ENCODE measurements at places on chromosomes 11 and 22. TPM values are rescaled to one million over a fixed set of nuclear protein-coding genes. Genes with fewer than 3 reads are reported as not detected.
A peak's percentile ranks its signal among the peaks of the same experiment; 100 is the strongest.

The MFNG gene
- 161 TPM for total RNA-seq

DNA sequence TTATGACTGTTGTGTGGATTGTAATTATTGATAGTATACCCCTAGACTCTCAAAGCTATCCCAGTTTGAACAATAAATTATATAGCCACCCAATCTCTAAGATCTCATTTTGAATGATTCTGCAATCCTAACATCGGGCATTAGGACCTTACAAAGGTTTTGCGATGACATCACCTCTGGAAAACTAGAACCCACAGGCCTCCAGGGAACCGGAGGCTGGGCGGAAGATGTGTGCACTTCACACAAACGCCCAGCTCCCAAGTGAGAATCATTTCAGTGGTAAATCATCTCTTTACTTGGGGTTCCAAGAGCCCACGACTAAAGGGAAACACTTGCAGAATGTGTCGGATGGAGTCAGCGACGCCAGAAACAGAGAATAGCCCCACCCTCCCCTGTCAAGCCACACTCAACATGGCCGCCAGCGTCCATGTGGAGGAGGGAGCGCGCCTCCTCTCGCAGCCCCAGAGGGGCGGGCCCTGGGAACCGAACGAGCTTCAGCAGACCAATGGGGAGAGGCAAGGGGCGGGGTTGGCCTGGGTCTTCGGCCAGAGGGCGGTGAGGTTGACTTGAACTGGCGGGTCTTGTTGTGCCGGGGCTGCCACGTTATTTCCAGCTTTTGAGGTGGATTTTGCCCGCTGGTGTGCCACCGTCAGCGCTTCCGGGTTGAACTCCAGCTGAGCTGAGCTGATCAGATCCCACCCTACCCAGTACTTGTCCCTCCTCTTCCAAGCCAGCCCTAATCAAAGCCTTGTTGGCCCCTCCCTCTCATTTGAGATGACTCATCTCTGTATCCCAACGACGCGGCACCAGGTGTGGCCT is 8.4 kb upstream of the MRPL48 start:
- peak; percentile 98 for DNase-seq

DNA sequence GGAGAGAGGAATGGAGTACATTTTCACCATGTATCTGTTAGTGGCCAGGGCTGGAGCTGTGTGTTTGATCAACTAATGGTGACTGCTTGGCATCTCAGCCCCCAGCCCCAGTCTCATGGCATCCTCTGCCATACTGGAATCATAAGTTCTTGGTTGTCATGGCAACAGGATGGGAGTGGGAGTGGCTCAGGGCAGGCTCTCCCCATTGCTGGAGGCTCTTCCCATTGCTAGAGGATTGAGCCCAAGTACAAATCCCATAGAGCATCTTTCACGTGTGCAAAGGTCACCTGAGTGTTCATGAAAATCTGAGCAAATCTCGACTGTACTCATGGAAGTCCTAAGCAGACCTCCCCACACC is 14.9 kb downstream of the DNAJB13 start:
- no peak for DNase-seq

DNA sequence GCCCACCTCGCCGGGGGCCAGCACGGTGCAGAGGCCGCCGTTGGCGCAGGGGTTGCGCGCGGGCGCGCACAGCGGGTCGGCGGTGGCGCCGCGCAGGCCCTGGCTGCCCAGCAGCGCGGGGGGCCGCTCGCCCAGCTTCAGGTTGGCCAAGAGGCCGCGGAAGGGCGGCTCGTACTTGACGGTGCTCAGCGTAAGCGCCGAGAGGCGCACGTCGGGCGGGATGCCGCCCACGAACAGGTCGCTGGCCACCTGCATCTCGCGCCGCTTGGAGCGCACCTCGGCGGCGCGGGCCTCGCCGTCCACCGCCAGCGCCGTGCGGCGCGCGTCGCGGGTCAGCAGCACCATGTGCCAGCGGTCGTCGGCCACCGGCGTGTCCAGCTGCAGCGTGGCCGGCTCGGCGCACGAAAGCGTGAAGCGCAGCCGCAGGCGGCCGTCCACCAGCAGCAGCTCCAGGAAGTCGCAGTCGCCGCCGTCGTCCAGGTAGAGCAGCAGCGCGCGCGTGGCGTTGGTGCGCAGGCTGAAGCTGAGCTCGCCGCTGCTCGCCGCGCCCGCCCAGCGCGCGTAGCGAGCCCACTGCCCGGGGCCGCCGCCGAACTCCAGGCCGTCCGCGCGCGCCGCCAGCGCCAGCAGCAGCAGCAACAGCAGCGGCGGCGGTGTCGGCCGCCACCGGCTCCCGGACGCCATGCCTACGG is 9.8 kb downstream of the NRXN2 start:
- no peak for DNase-seq

DNA sequence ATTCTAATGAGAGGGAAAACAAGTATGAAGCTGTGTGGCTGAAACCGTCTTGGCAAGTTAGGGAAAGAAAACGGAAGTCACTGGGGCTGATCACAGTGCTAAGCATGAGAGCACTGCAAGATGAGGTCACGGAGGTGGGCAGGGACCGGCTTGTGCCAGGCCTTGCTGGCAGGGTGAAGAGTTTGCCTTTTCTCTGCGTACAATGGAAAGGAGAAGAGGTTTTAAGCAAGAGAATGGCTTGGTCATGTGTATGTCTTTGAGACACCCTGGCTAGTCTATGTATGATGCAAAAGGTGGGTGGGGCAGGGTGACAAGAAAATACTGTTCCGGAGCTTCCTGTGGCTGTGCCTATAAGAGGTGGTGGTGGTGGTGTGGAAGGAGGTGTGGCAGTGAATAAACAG is 567.9 kb downstream of the NTM start:
- DNase-seq, result no peak

The TSSK2 gene
- not detected for total RNA-seq

- DNase-seq, result no peak
Measured at GRCh38 chr11:61173456-61173855, 12.2 kb upstream of the VPS37C start.

GRCh38 chr22:39690881-39691605 is 120.5 kb downstream of the CACNA1I start:
- no peak for DNase-seq

DNA sequence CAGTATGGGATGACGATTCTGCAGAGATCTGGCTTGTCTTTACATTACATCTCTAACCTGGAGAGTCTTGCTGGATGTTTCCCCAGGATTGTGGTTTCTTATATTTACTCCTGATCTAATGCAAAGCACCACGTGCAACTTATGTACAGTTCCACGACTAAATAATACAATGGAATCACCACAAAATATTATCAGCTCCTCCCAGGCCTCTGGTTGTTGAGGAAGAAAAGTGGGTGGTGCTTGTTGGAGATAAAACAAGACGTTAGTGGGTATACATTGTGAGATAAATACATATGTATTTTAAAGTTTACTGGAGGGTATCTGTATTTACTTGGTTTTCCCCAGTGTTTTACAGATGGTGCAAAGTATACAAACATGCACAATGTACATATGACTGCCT is 569.7 kb downstream of the NTM start:
- DNase-seq, result no peak

- DNase-seq, result no peak
Measured at GRCh38 chr11:100501450-100501849, 185.6 kb upstream of the ARHGAP42 start.

- DNase-seq, result no peak
Measured at GRCh38 chr22:49642331-49642730, 185.3 kb downstream of the BRD1 start.

- no peak for DNase-seq
Measured at GRCh38 chr11:13327421-13327820, 49.8 kb downstream of the BMAL1 start.

DNA sequence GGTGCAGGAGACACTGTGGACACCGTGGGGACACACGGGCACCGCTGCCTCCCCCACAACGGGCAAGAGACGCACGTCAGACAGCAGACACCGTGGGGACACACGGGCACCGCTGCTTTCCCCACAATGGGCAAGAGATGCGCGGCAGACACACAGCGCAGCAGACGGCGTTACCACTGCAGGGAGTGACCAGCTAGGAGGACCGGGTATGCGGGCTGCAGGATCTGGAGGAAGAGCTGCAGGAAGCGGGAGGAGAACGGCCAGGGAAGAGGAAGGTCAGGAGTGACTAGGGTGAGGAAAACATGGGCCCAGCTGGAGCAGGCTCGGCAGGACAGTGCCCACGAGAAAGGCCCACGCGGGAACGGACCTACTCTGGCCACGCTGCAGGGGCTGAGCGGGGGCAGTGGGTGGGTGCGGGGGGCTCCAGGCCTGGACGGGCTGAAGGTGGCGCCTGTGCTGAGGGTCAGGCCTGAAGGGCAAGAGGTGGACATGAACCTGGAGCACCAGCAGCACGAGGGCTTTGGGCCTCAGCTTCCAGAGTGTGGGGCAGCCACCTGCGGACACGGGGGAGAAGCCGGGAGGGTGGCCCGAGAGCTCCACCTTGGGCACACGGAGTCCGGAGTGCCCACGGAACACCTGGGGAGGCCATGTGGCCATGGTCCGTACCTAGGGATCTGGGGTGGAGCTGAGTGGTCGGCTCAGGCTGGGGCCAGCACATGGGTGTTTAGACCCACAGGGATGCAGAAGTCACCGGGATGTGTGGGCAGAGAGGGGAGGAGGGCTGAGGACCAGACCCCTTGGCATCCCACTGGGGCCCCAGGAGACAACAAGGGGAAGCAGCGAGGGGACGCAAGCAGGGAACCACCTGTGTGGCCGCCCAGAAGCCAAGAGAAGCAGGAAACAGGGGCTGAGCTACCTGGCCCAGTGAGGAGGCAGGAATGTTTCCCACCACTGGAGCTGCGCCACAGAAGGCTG is 16.5 kb downstream of the TOLLIP start:
- no peak for DNase-seq

DNA sequence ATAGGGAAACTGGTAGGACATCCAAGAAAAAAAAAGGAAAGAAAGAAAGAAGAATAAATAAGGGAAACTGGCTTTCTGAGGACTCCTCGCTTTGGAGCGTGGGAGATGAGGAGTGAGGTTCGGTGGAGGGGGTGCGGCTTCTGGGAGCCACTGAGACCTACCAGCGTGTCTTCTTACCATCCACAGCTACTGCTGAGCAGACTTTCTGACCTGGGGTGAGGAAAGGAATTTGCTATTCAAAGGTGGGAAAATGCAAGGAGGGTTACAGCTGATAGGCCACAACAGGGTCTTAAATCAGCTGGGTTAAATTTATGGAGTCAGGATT is 488 bp upstream of the SELENOM start:
- no peak for DNase-seq

DNA sequence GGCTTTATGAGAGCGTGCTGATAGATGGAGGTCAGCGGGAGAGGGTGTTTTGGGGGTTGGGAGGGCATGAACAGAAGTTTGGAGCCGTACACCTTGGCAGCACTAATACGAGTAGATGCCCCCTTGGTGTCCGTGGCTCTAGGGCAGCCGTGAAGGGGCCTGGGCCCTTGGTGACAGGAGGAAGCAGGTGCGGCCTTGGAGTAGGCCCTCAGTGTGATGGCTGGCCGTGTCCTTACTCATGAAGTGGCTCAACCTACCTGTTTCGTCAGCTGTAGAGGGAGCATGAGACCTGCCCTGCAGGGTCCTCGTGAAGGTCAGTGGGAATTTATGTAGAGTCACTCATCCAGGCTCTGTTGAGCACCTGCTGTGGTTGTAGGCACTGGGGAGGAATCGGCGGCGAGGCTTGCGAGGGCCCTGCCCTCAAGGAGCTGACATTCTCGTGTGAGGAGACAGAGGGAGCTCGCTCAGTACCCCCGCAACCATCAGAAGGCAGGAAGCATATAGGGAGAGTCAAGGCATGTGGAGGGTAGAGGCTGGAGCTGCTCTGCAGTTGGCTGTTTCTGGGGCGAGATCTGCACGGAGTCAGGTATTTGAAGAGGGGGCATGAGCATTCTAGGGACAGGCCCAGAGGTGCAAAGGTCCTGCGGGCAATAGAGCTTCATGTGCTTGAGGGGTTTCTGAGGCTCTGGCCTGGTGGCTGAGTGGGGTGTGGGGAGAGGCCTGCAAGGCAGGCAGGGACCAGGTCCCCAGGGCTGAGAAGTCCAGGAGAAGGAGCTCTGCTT is 39.6 kb downstream of the TBC1D22A start:
- no peak for DNase-seq

DNA sequence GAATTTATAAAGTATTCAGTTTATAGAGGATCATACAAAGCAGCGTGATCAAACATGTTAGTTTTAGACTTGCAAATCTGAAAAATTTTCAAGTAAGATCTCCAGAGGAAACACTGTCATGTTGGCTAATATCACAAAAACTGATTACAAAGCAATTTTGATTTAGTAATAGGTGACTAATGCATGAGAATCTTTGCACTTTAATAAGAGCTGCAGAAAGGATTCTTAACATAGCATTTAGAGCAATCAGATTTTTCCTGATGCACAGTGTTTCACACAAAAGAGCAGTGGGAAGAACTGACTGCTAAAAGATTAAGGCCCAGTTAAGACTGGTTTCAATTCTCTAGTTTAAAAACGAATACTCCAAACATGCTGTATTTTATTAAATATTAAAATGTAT is 321.2 kb downstream of the GUCY1A2 start:
- DNase-seq, result no peak

- DNase-seq, result no peak
Measured at GRCh38 chr22:27913162-27913741, 5.8 kb downstream of the PITPNB start.

The TTC36 gene
- total RNA-seq, result 0.53 TPM

GRCh38 chr11:33829430-33830141 is 55.3 kb upstream of the FBXO3 start:
- DNase-seq, result peak; percentile 18

DNA sequence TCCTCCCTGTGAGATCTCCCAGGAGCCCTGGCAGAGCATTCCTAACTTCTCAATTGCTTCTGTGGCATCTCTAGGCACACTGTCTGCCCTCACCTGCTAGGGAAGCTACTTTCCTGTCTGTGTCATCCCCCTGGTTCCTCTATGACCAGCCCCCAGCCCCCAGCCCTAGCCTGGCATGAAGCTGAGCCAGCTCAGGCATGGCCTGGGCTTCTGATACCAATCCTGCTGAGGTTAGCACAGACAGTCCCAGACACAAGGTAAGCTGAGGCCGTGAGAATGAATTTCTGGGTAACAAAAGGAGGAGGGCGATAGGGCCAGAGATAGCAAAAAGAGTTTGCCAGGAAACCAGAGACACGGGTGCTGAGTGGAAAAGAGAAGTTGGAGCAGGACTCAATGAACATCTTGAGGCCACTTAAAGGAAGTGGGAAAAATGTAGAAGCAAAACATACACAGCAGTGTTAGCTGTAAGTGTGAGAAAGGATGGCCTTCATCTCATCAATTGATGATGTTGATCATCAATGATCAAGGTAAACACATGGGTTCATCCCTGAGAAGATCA is 87.6 kb upstream of the PICALM start:
- no peak for DNase-seq

The GRAP2 gene
- total RNA-seq, result 157 TPM

The SEPTIN5 gene
- total RNA-seq, result 0.33 TPM

- DNase-seq, result no peak
Measured at GRCh38 chr11:75325713-75326438, 25.6 kb downstream of the ARRB1 start.

The TCN1 gene
- not detected for total RNA-seq

The LIPT2 gene
- total RNA-seq, result 11.0 TPM

The DSCAML1 gene
- 0.15 TPM for total RNA-seq

DNA sequence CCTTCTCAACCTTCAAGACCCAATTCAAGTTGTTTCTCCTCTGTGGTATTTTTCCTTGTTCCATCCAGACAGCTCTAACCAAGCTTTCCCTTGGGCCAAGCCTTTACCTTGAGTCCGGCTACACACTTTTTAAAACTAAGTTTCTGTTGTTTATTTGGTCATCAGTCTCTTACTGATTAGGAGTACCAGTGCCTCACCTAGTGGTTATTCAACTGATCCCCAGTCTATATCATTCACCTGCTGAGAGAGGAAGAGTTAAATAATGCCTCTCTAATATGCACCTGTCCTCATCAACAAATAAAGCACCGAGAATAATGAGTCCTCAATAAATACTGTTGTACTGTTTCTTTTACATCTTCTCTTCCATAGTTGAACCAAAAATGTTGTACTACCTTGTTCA is 160.8 kb downstream of the MSANTD4 start:
- DNase-seq, result no peak

Data from T-cell (primary cell).